ENCODE measurements at places on chromosomes 2 and 18. TPM values are rescaled to one million over a fixed set of nuclear protein-coding genes. Genes with fewer than 3 reads are reported as not detected.

Gene ERBB4
- total RNA-seq, result not detected

DNA sequence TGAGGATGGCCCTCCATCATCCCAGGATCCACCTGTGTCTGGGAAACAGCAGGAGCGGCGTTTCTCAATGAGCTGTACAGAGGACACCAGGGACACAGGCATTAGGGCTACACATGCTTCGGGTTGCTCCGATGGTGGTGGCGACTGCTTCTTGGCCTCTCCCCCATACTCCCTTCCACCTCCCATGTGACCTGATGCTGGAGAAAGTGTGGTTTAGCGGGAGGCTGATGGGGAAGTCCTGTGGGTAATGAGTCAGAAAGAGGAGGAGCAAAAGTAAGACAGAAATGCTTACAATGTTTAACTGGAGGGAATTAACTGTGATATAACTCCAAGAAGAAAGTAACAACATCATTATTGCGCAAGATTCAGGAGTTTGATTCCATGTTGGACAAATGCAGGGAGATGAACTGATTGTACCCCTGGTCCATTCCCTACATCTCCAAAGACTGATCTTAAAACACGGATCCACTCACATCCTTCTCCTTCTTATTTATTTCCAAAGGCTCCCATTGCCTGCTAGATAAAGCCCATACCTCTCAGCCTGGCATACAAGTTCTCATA is 186.6 kb downstream of the NRP2 start:
- no peak overlapping the region for H3K4me3 ChIP-seq
- peak; percentile 44 for DNase-seq
- H3K4me1 ChIP-seq, result peaks cover 20% of the 10 kb centered on the region
- peaks cover 15% of the 10 kb centered on the region for H3K27me3 ChIP-seq

- peaks cover 1% of the 10 kb centered on the region for H3K27me3 ChIP-seq
- no peak overlapping the region for H3K27ac ChIP-seq
- H3K4me1 ChIP-seq, result peaks cover 6% of the 10 kb centered on the region
- DNase-seq, result no peak
These were observed 63.3 kb upstream of the EFEMP1 start for GRCh38 chr2:55986700-55987440.

DNA sequence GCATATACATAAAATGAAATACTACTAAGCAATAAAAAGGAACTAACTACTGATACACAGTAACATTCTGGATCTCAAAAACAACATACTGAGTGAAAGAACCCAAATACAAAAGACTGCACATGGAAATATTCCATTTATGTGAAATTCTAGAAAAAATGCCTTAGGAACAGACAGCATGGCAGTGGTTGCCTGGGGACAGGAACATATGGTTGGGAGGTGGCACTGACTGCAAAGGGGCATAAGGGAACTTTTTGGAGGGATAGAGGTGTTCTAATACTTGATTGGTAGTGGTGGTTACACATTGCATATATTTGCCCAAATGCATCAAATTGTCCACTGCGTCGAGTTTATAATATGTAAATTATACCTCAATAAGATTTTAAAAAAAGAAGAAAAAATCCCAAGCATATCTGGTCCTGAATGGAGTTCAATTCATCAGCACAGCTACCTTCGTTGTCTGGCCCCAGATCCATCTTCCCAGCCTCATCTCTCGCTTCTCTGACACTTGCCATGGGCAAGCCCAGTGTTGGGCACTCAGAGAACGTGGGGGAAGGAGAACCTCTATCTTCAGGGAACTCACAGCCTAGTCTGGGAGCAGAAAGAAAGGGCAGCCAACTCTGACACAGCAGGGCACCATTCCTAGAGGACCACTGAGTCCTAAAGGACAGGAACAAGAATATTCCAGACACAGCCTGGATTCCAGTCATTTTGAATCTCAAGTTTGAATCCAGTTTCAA is 8.6 kb upstream of the SMAD4 start:
- no peaks in the 10 kb centered on the region for H3K27me3 ChIP-seq
- no peak for DNase-seq
- H3K4me3 ChIP-seq, result no peak overlapping the region
- no peaks in the 10 kb centered on the region for H3K4me1 ChIP-seq
- H3K36me3 ChIP-seq, result peaks cover 8% of the 10 kb centered on the region

DNA sequence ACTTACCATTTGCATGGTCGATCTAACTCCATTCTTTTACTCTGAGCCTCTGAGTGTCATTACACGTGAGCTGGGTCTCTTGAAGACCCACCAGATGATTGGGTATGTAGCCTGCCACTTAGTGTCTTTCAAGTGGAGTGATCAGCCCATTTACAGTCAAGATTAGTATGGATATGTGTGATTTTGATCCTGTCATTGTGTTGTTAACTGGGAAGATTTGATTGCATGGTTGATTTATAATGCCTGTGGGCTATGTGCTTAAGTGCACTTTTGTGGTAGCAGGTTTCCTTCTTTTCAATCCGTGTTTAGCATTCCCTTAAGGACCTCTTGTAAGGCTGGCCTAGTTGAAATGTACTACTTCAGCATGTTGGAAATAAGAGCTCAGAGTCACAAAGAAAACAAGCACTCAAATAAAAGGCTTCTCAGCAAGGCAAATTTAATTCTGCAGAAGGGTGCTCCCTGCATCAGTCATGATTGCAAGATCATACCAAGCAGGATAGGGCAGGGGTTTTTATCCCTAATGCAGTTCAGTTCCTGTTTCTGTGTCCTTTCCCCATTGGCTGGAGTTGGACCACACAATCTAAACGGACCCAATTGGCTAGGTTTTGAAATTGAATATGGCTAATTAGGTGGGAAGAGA is 230.7 kb upstream of the SYT4 start:
- no peak overlapping the region for H3K4me3 ChIP-seq
- H3K27ac ChIP-seq, result no peak overlapping the region
- H3K36me3 ChIP-seq, result no peaks in the 10 kb centered on the region
- H3K27me3 ChIP-seq, result no peaks in the 10 kb centered on the region
- DNase-seq, result no peak
- no peaks in the 10 kb centered on the region for H3K4me1 ChIP-seq
